Upper lobe of right lung (tissue), 1 donor: ENCODE measurements at places on chromosomes 11 and 22.

DNA sequence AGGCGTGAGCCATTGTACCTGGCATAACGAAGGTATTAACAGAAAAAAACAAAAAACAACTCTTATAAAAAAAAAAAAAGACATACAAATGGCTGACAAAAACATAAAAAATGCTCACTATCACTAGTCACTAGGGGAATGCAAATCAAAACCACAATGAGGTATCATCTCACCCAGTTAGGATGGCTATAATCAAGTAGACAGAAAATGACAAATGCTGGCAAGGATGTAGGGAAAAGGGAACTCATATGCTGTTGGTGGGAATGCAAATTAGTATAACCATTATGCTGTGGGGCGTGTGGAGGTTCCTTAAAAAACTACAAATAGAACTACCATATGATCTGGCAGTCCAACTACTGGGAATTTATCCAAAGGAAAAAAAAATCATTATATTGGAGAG, 17.0 kb downstream of the THY1 start:
- no peaks in the 10 kb centered on the region for H3K4me1 ChIP-seq
- H3K4me3 ChIP-seq, result no peak overlapping the region
- no peak for DNase-seq

- H3K4me3 ChIP-seq, result no peak overlapping the region
- H3K27me3 ChIP-seq, result no peaks in the 10 kb centered on the region
- H3K27ac ChIP-seq, result no peak overlapping the region
- DNase-seq, result no peak
- H3K4me1 ChIP-seq, result no peaks in the 10 kb centered on the region
These were observed 8.7 kb downstream of the MYO18B start for GRCh38 chr22:25750569-25751173.

- no peaks in the 10 kb centered on the region for H3K27me3 ChIP-seq
- no peaks in the 10 kb centered on the region for H3K36me3 ChIP-seq
- no peak for DNase-seq
- no peaks in the 10 kb centered on the region for H3K4me1 ChIP-seq
These were observed 151.1 kb downstream of the NCAM1 start for GRCh38 chr11:113112307-113112706.

DNA sequence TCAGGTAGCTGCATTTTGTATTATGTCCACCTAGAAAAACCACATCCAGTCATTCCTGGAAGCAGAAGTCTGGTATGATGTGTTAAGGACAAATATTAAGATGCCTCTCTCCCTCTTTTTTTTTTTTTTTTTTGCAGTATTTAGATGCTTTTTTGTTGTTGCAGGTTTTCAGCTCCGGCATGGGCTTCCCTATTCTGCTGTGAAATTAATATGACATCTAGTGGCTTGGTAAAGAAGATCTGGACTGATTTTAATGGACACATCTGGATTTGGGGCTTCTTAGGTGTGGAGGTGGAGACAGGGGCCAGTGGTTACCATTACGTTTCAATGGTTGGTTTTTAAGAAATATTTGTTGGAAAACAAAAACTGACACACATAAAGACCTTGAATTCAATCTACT, 47.5 kb upstream of the RASSF10 start:
- H3K36me3 ChIP-seq, result no peaks in the 10 kb centered on the region
- no peak for DNase-seq
- no peak overlapping the region for H3K27ac ChIP-seq
- H3K27me3 ChIP-seq, result no peaks in the 10 kb centered on the region

- peak overlapping the region; percentile 83 for H3K27ac ChIP-seq
- no peaks in the 10 kb centered on the region for H3K27me3 ChIP-seq
- no peak for DNase-seq
- H3K36me3 ChIP-seq, result no peaks in the 10 kb centered on the region
These were observed 73.7 kb downstream of the MN1 start for GRCh38 chr22:27727673-27728451.

DNA sequence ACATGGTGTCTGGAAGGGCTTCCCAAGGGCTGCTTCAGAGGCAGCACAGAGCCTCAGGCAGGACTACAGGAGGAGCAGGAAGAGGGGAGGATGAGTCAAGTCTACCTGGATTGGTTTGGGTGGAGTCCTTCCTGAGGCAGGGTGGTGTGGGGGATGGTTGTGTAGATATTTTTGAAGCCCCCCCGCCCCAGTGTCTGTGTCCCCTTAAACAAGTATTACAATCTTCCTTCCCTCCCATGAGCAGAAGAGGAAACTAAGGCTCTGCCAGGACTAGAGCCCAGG, 34.7 kb upstream of the FCHSD2 start:
- no peaks in the 10 kb centered on the region for H3K36me3 ChIP-seq
- DNase-seq, result no peak
- H3K27ac ChIP-seq, result peak overlapping the region; percentile 47
- no peak overlapping the region for H3K4me3 ChIP-seq
- peaks cover 26% of the 10 kb centered on the region for H3K4me1 ChIP-seq
- no peaks in the 10 kb centered on the region for H3K27me3 ChIP-seq
